ENCODE measurements at places on chromosomes 2 and 18.
A peak's percentile ranks its signal among the peaks of the same experiment; 100 is the strongest.

GRCh38 chr2:25757906-25758305 is 84.5 kb upstream of the DTNB start:
- no peak for DNase-seq

DNA sequence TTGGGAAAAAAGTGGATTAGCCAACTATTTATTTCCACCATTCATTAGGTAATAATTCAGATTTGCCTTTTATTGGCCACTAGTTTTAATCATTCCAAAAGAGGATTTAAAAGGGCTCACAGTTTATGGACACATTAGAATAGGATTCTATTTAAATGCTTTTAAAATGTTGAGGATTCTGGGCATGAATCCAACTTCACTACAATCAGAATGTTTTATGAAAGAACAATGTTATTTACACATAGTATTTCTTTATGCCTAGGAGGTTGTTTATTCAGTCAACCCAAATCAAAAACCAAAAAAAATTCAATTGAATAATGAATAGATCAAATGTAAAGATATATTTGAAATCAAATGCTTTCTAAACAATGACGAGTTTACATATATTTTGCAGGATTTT is 232.2 kb downstream of the GULP1 start:
- DNase-seq, result no peak

GRCh38 chr2:195477248-195477995 is 179.6 kb upstream of the SLC39A10 start:
- no peak for DNase-seq

DNA sequence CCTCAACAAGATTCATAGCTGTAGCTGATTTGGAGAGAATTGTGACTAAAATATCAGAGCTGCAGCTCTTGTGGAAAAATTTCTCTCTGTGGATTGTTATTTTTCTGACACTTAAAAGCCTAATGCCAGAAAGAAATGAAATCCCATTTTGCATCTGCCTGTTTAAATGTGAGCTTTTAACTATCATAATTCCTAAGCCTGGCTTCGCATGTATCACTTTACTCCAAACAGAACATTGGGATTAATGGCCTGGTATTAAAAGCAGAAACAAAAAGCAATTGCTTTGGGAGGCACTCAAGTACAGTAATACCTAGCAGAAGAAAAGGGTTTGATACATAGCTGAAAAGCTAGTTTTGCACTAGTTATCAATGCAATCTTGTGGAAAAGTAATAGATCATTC is 164.2 kb upstream of the FSHR start:
- no peak for DNase-seq

DNA sequence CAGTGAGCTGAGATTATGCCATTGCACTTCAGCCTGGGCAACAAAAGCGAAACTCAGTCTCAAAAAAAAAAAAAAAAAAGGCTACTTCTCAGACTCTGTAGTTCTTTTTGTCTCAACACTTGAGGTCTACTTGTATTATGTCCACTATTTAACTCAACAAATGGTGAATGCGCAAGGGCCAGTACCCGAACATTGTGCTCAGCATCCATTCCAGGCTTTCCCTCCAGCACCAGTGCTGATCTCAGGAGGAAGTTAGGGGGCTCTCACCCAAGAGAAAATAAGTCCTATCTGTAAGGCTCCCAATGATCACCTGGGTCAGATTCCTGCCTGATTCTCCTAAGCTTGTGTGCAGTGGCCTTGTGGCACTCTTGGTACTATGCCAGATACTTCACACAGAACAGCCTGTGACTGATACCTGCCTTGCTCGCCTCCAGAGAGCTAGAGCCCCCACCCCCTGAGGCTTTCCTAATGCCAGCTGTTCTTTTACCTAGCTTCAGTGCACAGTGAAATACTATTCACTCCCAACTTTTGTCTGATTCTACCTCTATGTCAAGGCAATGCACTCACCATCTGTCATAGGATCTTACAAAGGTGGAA is 74.9 kb downstream of the INO80D start:
- no peak for DNase-seq

DNA sequence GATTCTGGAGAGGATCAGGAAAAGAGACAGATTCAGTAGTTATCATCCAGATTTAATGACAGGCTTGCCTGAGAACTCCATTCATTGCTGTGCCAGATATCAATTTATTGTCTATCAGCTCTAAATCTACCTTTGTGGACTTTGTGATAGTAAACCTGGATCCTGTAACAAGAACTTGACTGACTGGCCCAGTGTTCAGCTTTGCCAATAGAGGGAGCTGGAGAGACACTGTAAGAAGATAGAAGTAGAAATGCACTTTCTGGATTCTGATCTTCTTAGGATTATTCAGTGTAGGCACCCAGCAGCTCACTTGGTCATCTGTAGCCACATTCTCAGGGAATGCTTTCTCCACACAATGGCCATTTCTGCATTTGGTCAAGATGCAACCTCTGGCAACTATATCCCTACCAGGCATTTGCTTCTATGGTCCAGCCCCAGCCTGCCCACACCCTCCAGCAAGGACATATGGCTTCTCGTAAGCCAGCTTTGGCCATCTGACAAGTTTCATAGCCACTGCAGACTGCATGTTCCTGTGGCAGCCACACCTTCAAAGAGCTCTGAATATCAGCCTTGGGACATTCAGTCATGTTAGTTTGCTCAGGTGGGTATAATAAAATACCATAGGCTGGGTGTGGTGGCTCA is 6.1 kb upstream of the SERPINB8 start:
- no peak for DNase-seq

- DNase-seq, result peak; percentile 81
Measured at GRCh38 chr18:35355140-35355618, 11.0 kb upstream of the ZNF24 start.

- DNase-seq, result no peak
Measured at GRCh38 chr18:63307551-63308200, 11.9 kb downstream of the BCL2 start.

DNA sequence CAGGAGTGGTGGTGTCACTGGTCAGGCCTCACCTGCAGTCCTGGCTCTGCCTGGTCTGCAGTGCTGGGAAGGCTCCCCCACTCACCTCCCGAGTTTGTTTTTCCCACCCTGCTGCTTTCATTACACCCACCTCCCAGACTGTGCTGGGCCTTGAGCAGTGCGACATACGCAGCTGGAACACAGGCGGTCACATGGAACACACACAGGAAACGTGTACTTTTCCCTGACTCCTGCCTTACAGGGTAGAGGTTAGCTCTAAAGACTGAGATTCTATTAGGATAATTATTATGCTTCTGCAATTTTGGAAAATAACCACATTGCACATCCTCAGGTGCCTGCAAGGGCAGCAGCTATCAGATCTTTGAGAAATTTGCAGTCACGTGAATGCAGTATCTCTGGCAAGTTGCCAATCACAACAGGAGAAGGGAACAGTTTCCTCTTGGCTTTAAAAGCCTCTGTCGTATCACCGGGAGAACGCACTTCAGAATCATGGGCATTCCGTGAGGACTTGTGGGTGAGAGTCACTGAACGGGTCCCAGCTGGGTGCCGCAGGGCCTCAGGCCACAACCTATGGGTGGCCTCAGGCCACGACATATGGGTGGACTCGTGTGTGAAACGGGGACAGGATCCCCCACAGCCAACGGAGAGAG is 136.5 kb downstream of the ZNF236 start:
- DNase-seq, result no peak

DNA sequence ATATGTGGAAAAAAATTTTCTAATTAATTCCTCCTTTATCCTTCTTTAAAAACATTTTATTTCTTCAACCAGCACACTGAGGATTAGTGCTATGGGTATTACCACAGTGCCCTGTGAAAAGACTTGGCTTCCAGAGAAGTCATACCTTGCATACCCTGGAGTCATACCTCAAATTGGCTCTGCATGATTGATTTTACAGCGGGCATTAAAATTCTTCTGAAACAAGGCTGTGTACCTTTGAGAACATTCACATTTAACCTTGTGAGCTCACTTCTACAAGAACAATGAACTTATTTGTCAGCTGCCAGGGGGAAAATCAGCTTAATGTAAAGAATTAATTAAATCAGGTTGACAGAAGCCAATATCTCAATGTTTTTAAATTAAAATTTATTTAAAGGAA is 44.6 kb downstream of the SLC35F5 start:
- DNase-seq, result no peak

- peak; percentile 57 for DNase-seq
Measured at GRCh38 chr2:23009545-23010149, 375.3 kb upstream of the KLHL29 start.

DNA sequence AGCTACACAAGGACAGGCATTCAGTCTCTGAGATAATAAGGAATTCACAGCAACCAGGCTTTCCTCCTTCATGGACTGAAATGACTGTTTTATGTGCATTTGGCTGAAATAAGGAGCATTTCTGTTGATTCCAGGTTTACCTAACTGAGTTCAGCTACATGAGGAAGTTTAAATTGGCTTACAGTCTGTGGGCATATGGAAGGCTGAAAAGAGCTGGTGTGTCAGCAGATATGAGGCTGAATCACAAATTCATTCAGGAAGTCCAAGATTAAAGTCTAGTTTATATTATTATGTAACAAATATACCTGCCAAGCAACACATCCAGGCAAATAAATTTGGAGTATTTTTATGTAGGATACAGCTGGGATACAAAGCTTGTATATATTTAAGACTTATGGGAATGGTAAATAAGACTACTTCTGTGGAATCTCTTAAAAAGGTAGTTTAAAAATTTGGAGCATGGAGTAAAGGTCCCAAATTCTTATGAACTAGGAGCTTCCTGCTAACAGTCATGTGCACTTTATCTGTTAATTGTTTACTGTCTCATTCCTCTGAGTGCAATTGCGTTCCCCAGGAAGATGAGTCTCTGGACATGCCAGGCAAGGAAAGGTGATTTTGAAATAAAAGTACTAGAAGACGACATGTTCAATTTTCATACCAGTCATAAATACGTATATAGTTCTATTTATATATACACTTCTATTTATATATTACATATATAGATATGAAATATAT is 53.0 kb downstream of the ZC3H8 start:
- DNase-seq, result no peak
